ENCODE measurements at places on chromosomes 2 and 18.

DNA sequence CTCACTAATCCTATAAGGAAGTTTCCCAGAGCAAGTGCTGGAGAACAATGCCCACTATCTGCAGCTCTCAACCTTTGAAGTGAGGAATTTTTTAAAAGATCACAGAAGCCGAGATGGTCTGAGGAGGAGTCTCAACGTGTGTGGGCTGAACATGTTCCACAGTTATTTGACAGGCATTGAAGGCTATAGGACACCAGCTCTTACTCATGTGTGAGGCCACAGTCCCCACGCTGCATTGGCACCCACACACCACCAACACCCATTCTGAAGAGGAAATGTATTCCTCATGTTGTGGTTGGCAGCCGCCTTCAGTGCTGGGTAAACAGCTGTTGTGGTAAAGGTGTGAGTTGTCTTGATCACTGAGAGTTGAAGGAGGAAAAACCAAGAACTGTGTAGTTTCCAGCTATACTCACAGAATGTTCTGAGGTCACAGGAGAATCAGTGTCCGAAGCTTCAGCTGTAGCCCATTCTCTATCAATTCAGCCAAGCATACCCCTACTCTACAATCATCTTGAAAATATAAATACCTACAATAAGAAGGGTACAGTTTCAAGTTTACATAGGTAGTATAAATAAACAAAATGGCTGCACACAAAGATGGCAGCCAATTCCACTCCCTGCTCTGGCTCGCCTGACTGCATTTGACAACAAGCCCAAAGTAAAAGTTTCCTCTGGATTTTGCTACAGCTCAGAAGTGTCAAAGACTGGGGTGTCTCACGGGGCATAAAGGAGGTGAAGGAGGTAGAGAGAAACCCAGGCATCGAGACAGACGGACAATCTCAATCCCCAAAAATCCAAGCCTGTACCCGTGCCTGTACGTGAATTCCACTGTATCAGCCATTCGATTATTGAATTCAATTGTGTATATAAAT, 12.1 kb downstream of the CD226 start:
- DNase-seq: no peak

- no peak for DNase-seq
These were observed 311.9 kb downstream of the GBX2 start for GRCh38 chr2:235856151-235856854.

GRCh38 chr18:44579745-44580144, 100.9 kb upstream of the SETBP1 start:
- no peak for DNase-seq

GRCh38 chr2:10546975-10547391, 98.9 kb upstream of the ODC1 start:
- no peak for DNase-seq

DNA sequence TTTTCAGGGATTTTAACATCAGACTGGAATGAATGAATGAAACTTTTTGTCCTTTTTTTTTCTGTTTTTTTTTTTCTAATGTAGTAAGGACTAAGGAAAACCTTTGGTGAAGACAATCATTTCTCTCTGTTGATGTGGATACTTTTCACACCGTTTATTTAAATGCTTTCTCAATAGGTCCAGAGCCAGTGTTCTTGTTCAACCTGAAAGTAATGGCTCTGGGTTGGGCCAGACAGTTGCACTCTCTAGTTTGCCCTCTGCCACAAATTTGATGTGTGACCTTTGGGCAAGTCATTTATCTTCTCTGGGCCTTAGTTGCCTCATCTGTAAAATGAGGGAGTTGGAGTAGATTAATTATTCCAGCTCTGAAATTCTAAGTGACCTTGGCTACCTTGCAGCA, 53.4 kb downstream of the SMAD4 start:
- no peak for DNase-seq

GRCh38 chr2:181058378-181059269, 78.2 kb downstream of the UBE2E3 start:
- no peak for DNase-seq

- DNase-seq: no peak
These were observed 259.1 kb downstream of the TXNL1 start for GRCh38 chr18:56379256-56379655.

DNA sequence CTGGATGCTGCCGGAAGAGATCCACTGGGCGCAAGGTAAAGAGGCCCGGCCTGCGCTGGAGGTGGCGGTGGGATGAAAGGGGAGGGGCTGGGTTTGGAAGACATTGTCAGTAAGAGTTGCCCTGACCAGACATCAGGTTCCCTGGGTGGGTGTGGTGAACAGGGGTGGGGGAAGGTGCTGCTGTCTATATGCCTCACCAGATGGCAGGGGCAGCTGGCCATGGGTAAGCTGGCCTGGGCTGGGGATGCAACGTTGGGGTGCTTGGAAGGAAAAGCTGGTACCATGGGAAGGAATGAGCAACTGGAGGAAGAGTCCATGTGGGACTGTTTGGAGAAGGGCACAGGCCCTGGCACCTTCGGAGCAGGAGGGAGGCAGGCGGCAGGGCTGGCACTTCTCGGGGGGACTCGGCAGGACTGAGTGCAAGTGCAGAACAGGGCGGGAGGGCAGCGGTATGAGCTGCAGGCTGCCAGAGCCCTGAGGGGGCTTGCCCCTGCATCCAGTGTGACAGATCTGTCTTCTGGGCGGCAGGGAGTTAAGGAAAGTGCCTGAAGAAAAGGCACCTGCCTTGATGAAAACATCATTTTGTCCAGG, 146.4 kb downstream of the DYSF start:
- no peak for DNase-seq

GRCh38 chr2:13714466-13714865, 918.1 kb upstream of the LRATD1 start:
- no peak for DNase-seq

DNA sequence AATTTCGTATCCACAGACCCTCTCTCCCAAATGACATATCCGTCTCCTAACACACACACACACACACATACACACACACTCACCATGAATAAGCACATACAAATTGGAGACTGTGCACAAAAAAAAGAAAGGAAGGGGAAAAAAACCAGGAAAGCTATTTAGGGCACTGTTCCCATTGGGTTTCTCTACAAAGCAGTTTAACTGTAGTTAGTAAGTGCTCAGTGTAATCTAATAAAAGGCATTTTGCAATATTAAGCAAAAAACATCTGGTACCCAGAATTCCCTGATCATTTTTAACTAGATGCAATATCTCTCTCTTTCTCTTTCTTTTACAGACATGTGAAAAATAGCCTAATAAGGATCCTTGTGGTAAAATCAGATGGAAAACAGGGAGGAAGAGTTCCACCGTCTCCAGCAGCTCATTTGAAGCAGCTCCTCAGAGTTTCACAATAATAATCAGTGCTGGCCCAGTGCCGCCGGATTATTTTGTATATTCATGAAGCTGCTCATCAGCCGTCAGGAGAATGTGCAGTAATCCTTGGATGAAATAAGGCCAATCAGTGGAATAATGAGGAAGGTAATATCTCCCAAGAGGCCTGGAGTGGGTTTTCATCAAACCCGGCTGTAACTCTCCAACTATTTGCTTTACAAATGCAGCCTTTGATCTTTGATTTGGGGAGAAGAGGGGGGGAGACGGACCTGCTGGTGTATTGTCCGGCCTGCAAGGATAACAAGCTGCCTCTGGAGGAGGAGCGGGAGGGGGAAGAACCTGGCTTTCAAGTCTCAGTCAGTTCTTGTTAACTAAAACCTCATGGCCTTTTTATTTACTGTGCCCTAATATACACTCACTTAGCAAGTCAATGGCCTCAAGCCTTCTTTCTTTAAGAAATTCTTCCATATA, 227.6 kb upstream of the SMIM21 start:
- no peak for DNase-seq

DNA sequence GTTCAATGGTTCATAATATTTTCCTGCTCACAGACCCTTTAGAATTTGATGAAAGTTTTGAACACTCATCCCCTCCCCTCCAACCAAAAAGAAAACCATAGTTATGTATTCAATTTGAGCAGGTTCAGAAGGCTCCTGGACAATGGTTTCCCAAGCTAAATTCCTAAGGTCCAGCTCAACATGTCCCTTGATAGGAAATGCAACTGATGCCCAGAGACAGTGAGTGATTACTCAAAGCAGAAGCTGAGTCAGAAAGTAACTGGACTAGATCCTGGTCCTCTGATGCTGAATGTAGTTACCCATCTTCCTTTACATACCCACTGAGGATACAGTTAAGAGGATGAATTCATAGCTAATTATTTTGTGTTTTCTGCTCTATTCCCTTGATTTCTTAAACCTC, 218.9 kb upstream of the NCKAP5 start:
- DNase-seq: no peak

GRCh38 chr18:56479841-56480240, 158.6 kb downstream of the TXNL1 start:
- DNase-seq: no peak

GRCh38 chr2:11858883-11859282, 112.5 kb downstream of the LPIN1 start:
- DNase-seq: no peak

DNA sequence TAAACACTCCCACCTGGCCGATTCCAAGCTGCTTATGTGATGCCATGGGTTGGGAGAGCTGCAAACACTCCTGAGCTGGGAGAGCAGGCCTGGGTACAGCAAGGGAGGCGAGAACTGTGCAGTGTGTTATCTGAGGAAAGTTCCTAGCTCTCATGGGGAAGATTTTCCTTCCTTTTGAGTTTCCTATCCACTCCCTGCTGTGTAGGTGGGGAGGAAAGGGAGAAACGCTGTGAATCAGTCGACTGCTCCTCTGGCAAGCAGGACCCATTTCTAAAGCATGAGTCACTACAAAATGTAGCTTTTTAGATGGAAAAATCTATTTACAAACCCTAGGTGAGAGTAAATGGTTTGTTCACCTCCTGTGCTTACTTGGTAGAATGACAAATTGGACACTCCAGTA, 80.4 kb downstream of the SH3RF3 start:
- DNase-seq: no peak

All from NCI-H1417 treated with DMSO at 0.1 percent for 48 hours (cell line).